Esophagus mucosa (tissue), 1 donor: ENCODE measurements at places on chromosomes 1 and 21. TPM values are rescaled to one million over a fixed set of nuclear protein-coding genes. Genes with fewer than 3 reads are reported as not detected.
A peak's percentile ranks its signal among the peaks of the same experiment; 100 is the strongest.

CD34 gene
- 4.3 TPM for total RNA-seq

PTGFR gene
- total RNA-seq, result 0.24 TPM

DNA sequence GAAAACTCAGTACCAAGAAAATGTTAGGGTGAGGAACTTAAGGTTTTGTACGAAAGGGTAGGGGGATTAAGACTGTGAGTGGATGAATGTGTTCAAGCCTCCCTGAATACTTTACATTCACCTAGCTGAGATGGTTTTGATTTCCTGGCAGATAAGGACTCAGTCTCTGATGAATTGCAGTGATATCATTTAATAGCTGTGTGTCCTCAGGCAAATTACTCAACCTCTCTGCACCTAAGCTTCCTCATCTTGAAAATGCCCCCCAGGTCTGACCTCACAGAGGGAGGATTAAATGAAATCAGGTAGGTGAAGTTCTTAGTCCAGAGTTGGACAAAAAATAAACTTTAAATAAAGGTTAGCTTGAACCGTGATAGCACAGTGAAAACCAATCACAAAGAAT, 48.4 kb downstream of the CAMK2N1 start:
- no peak for ATAC-seq

- ATAC-seq, result no peak
Measured at GRCh38 chr21:29928537-29928936, 11.3 kb downstream of the GRIK1 start.

GRCh38 chr21:15645830-15646229, 84.0 kb upstream of the USP25 start:
- ATAC-seq, result no peak

DNA sequence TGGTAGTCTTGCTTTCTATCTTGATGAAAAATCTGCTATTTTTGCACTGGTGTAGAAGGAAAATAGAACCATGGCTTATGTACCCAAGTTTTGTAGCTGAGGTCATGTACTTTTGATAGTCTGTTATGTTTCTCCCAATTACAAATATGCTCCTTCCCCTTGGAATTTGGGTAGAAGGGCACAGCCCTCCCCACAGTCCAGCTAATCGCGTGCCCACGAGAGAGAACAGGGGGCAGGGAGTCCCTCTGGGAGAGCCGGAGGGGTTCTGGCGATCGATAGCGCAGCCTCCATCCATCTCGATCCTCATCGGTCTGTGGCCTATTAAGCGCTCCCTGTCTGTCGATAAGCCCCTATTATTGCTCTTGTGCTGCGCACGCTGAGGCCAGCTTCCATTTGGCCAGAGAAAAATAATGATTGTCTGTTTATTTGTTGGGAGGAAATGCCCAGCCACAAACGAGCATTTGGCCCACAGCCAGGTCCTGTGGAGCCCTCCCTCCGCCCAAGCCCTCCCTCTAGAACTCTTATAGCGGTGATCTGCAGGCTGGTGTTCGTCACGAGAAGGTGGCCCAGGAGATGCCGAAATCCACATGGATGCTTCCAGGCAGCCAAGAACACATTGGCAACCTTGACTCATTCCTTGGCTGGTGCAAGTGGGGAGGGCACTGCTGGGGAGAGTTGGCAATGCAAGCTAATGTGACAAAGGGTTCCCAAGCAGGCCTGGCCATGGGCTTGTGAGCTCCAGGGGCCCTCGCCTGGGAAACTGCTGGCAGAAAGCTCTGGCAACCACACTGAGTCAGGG, 134.7 kb upstream of the TNR start:
- ATAC-seq, result no peak

GRCh38 chr1:222046684-222047263, 304.9 kb upstream of the DUSP10 start:
- no peak for ATAC-seq

- no peak for ATAC-seq
Measured at GRCh38 chr1:109392788-109393616, 4.7 kb downstream of the SORT1 start.

- ATAC-seq, result peak; percentile 28
Measured at GRCh38 chr1:206808615-206809014, 36.3 kb upstream of the IL10 start.

DNA sequence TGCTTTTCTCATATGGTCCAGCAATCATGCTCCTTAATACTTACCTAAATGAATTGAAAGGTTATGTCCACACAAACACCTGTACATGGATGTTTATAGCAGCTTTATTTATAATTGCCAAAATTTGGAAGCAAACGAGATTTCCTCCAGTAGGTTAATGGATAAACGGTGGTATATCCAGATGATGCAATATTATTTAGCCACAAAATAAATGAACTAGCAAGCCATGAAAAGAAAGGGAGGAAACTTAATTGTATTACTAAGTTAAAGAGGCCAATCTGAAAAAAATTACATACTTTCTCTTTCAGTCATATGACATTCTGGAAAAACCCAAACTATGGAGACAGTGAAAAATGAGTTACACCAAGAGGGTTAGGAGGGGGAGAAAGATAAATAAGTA, 76.3 kb upstream of the LRRC7 start:
- ATAC-seq, result no peak

GRCh38 chr1:115672224-115673009, 30.6 kb downstream of the VANGL1 start:
- no peak for ATAC-seq
